ENCODE measurements at places on chromosomes 16 and 17. TPM values are rescaled to one million over a fixed set of nuclear protein-coding genes. Genes with fewer than 3 reads are reported as not detected.

DNA sequence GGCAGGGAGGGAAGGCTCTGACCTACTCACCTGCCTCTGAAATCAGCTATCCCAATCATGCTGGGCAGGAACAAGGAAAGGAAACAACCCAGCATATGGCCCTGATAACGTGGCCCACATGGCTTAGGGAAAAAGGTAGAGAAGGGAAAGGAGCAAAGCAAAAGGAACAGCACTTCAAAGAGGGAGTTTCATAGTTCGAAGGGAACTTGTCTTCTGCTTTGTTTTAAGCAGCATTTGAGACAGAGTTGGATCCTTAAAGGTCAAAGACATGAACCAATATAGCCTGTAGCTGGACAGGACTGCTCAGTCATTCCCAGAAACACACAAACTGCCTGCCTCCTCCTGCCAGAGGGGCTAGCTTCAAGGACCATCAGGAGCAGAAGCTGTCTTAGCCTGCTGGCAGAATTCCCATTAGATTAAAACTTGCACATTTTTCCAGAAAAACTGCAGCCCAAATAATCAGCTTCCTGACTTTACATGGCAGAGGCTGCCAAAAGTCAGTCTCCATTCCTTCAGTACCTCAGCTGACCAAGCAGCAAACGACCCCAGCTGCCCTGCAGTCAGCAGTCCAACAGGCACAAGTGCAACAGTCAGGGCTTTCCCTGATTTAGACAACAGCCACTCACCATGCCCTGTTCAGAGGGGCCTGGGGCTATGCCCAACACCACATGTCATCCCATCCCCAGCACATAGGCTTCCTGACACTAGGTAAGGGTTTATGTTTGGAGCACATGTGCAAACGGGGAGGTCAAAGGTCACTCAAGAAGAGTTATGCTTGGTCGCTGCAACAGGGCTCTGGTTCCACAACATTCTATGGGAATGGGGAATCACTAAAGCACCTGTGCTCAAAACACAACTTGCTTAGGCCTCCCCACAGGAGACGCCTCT lies 32.5 kb downstream of the RANBP10 start:
- DNase-seq: no peak

- DNase-seq: no peak
Measured at GRCh38 chr16:79850348-79850747, 249.8 kb upstream of the MAF start.

DNA sequence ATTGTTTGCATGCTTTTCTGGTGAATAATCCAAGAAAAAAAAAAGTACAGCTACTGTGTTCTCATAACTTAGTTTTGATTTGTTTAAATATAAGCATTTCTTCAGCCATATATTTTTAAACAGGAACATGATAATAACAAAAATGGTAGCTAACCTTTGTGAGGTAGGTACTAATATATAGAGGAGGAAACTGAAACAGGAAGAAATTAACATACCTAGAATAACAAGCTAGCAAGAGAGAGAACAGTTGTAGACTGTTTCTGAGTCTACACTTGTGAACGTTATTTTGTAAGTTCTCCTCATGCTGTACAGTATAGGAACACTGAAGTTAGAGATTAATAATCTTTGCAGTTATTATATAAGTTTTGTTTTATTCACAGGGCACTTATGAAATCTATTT lies 49.3 kb downstream of the NSRP1 start:
- DNase-seq: no peak

- DNase-seq: no peak
Measured at GRCh38 chr16:67910158-67910557, 17.1 kb downstream of the PSKH1 start.

The UQCRC2 gene
- 222 TPM for total RNA-seq

DNA sequence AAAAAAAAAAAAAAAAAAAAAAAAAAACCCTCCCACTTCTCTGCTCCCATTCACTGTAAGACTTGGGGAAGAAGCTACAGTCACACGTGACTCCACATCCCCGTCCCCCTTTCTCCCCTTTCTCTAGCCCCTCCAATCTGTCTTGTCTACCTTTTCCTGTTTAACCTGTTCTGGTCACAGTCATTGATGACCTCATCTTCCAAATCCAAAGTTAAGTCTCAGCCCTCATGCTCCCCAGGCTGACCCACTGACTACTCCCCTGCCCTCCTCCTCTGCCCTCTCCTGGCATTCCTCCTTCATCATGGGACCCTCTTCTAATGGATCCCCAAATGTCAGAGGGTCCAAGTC lies 1.6 kb upstream of the CDH5 start:
- no peak for DNase-seq

- DNase-seq: no peak
Measured at GRCh38 chr16:66878067-66878466, 2.2 kb upstream of the PDP2 start.

The DNAH9 gene
- 0.07 TPM for total RNA-seq
